ENCODE measurements at places on chromosomes 3 and 15. TPM values are rescaled to one million over a fixed set of nuclear protein-coding genes. Genes with fewer than 3 reads are reported as not detected.

DNA sequence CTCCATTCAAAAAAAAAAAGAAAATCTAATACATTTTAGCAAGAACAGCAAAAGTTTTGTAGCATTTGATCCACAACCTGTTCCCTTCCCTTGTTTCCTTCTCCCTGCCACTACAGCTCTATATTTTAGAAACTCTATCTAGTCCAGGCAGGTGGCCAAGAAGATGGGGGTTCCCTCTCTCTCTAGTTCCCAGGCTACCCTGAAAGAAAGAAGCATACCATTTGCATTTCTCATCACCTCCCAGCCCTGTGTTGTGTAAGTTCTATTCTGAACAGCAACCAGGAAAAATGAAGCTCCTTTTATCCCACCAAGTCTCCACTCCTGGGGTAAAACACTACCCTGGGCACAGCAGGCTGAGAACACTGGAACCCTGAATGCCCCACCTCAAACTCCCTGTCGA, 100.0 kb downstream of the PCCB start:
- peak; percentile 90 for DNase-seq

DNA sequence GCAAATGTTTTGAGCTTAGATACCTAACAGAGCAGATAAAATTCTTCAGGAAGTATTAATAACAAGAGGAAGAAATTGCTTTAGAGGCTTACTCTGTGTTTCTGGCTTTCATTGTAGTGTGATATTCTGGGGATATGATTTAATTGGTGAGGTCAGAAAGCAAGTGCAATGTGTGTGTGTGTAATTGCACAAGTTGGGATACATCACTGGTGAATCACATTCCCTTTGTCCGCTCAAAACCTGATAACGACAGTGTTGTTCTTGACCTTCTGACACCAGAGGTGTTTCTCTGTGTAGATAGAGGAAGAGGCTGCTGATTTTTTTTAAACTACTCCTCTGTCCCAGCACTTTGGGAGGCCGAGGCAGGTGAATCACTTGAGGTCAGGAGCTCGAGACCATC, 161.1 kb downstream of the CACNA2D3 start:
- DNase-seq: no peak

GRCh38 chr15:68602459-68603215, 23.8 kb downstream of the CORO2B start:
- DNase-seq: no peak

Gene TATDN2
- total RNA-seq: 11.2 TPM

Gene ZNF774
- 3.7 TPM for total RNA-seq

Gene RAD51
- 15.7 TPM for total RNA-seq
